Fibroblast of skin of scalp (primary cell): ENCODE measurements at places on chromosomes 11 and 22.
A peak's percentile ranks its signal among the peaks of the same experiment; 100 is the strongest.

- no peak for DNase-seq
Measured at GRCh38 chr22:37416389-37416788, 10.9 kb downstream of the ELFN2 start.

DNA sequence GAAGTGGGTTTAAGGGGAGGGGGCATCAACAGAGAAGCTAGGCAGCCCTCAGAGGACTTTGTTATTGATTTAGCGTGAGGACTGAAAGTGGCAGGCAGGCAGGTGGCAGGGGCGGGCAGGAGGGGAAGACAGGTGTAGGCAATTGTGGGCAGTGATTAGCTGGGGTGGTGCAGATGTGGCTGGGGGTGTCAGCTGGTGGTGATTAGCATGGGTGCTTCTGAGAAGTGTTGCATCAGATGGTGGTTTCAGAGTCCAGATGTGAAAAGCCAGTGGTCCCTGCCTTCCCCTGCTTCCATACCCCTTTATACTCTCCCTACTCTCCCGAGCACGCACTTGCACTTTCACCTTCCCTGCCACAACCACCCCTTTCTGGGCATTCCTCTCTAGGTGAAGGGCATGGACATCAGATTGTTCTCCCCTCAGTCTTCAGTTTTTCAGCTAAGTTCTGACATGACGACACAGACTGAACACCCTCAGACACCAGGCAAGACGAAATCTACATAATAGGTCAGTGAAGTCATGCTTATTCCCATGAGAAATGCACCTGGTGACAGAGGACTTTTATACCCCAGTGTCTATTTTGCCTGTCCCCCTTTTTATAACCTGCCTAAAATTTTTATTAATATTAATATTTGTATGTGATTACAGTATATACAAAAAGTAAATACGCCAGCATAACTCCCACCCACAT is 435.7 kb upstream of the CADM1 start:
- DNase-seq = no peak

- DNase-seq = no peak
Measured at GRCh38 chr11:43547430-43547831, 133.1 kb upstream of the HSD17B12 start.

GRCh38 chr22:22810018-22810427 is 77.6 kb upstream of the IGLL5 start:
- peak; percentile 31 for DNase-seq

DNA sequence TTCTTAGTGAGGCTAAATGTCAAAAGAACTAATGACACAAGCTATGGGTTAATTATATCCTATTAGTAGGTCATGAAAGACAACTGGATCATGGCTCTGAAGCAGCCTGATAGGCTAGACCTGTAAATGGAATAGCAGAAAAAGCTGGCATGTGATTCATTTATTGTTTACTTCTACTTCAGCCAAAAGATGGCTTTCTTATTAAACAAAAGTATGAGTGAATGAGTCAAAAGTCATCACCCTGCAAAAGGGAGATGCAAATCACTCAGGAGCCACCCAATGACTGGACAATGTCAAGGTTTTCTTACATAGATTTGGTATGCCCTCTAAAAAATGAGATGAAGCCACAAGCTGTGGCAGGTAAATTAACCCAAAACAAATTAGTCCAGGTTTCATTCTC is 138.0 kb downstream of the TRPC6 start:
- DNase-seq = peak; percentile 46

- no peak for DNase-seq
Measured at GRCh38 chr11:7528514-7529049, 14.8 kb downstream of the PPFIBP2 start.

DNA sequence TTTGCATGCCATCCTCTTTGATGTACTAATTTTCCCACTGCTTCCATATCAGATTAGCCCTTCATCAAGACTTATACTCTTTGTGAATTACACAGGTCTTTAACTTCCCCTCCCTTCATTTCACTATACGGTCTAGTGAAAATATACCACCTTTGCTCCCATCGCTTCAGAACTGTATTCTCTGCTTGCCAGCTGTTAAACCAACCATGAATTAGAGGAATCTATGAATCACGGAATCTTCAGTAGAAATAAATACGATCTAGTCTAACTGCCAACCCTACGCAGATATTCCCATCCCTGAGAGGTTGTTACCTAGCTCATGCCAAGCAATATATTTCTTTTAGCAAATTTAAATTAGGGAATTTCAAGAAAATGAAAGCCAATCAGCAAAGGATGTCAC is 177.8 kb upstream of the MPPED2 start:
- DNase-seq = no peak

DNA sequence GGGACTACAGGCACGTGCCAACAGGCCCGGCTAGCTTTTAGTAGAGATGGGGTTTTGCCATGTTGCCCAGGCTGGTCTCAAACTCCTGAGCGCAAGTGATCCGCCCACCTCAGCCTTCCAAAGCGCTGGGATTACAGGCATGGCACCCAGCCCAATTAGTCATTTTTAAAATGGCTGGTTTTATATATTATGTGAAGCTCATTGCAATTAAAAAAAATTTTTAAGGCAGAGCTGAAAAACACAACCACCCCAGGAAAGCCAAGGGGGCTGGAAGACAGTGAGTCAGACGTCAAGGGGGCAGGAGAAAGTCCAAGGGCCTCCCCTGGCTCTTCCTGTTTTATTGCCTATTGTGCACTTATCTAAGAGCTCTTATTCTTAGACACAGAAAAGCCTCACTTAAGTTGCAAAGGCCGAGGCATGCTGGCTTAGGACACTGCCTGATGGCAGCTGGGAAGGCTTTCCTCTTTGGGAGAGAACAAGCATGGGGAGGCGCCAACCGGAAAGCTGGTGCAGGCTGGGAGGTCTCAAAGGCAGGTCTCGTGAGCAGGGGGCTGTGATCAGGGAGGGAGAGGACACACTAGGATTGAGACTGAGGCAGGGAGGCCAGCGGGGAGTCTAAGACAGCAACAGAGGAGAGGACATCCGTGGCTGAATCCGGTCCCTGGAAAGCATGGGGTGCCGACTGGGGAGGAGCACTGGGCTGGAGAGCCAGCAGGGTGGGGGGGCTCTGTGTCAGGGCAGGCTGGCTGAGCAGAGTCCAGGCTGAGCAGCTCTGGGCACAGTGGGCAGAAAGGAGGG is 11.1 kb upstream of the OSM start:
- DNase-seq = peak; percentile 60

DNA sequence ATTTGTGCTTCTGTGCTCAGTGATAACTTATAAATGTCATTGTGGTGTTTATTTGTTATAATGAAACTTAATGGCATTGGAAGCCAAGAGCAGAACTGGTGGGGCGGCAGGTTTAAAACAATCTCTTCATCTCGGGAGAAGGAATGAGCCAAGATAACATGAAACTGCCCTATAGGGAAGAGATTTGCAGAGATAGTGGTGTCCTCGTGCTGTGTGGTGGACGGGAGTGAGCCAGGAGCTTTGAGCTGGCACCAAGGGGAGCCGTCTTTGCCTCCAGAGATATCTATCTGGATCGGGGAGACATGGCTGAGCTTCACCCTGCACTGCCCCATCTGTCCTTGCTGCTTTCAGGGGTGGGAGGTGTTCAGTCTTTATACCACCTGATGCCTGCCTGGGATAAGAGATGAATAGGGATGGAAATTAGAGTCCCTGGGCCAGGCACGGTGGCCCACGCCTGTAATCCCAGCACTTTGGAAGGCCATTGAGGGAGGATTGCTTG is 189.6 kb downstream of the ST3GAL4 start:
- no peak for DNase-seq

GRCh38 chr22:48756146-48757111 is 1071.2 kb downstream of the BRD1 start:
- DNase-seq = no peak

- DNase-seq = peak; percentile 58
Measured at GRCh38 chr11:31827455-31828206, 16.5 kb upstream of the PAX6 start.

DNA sequence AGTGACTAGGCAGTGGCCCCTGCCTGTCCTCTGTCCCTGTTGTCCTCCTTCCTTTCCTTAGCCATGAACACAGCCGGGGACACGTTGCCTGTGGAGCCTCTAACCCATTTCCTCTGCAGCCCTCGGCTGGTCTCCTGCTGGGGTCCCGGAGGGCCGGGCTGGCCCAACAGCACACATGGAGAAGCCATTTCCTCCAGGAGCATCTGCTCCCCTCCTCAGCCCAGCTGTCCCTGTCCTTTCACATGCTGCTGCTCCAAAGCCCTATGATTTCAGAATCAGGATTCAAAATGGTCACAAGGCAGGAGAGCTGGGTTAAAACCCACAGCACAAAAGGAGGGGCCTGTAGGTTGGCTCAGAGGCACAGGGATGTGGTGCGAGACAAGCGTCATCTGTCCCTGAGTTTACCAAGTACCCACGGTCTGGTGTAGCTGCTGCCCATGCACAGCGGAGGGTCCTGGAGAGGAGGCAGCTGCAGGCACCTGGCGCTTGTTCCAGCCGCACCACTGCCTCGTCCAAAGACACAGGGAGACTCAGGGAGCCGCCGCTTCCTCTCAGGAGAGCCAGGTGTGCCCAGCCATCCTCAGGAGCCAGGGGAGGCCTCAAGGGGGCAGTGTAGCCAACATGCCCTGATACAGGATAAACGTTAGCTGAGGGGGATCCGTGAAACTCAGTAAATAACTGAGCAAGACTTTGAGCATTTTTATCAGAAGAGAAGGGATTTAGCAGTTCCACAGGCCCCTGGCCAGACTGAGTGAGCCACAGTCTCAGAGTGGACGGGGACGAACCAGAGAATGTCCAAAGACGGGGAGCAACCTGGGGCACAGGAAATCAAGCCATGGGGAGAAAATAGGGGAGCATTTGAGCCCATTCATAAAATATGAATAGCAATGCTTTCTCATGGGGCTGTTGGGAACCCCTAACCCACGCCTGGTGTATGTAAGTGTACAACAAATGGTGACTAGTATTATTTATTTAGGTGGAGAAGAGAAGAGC is 3.9 kb upstream of the VSIG10L2 start:
- DNase-seq = peak; percentile 33

GRCh38 chr11:1041936-1042608 is 5.6 kb upstream of the MUC6 start:
- DNase-seq = no peak

DNA sequence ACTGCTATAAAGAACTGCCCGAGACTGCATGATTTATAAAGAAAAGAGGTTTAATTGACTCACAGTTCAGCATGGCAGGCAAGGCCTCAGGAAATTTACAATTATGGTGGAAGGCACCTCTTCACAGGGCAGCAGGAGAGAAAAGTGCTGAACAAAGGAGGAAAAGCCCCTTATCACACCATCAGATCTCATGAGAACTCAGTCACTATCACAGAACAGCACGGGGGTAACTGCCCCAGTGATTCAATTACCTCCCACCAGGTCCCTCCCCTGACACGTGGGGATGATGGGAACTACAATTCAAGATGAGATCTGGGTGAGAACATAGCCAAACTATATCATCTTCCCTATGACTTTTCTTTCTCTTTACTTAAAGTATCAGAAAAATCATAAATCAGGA is 104.0 kb upstream of the SYN3 start:
- no peak for DNase-seq

DNA sequence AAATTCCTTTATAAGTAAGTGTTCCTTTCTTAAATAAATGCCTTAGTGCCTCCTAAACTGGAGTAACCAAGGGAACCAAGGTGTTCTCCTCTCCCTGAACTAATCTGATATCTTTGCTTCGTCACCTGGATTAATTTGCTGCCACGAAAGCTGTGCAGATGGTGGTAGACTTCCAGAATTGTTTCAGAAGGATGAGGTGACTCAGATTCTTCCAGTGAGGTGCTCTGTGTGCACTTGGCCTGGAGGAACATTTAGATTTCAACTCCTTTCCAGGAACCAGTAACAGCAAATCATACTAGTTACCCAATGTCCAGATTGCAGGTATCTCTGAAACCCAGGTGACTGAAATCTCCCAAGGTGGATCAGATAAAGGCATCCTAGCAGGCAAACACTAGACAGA is 181.9 kb downstream of the FAT3 start:
- DNase-seq = no peak

DNA sequence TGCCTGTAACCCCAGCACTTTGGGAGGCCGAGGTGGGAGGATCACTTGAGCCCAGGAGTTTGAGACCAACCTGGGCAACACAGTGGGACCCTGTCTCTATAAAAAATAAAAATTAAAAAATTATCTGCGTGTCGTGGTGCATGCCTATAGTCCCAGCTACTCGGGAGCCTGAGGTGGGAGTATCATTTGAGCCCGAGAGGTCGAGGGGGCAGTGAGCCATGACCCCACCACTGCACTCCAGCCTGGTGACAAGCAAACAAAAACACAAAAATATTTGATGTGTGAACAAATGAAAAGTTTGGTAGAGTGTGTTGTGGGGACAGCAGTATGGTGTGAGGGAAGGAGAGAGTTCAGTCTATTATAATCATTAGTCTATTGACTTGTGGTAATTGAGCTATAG is 90.8 kb upstream of the PARVA start:
- no peak for DNase-seq

- no peak for DNase-seq
Measured at GRCh38 chr11:16512899-16513241, 156.5 kb upstream of the SOX6 start.

DNA sequence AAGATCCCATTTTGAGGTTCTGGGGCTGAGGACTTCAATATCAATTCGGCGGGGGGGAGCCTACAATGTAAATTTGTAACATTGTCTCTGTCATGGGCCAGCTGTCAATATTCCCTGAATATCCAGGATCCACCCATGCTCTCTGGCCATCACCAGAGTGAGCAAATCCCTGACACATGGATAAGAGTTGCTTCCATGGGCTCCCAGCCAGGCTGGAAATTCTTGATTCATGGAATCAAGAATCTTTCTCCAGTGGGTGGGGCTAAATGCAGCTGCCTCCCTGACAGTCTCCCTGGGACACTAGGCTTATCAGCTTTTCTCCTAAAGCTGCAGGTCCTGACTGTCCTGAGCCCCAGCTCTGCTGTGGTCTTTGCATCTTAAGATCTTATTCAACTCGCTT is 86.9 kb upstream of the IGLL5 start:
- peak; percentile 21 for DNase-seq

GRCh38 chr11:108534274-108534882 is 36.2 kb upstream of the POGLUT3 start:
- no peak for DNase-seq

DNA sequence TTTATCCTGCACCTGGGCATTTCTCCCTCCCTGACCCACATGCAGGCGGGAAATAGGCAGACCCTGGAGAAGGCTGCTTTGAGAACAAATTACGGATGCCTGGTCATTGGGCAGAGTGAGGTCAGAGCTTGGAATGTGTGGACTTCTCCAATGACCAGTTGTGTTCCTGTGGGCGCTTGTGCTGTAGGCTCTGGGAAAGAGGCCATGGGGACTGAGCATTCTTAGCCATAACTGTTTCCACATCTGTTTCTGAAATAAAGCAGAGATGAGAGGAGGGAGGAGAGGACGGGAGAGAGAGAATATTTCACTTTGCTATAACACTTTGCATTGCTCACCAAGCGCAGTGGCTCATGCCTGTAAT is 11.2 kb upstream of the TMEM184B start:
- DNase-seq = peak; percentile 49

DNA sequence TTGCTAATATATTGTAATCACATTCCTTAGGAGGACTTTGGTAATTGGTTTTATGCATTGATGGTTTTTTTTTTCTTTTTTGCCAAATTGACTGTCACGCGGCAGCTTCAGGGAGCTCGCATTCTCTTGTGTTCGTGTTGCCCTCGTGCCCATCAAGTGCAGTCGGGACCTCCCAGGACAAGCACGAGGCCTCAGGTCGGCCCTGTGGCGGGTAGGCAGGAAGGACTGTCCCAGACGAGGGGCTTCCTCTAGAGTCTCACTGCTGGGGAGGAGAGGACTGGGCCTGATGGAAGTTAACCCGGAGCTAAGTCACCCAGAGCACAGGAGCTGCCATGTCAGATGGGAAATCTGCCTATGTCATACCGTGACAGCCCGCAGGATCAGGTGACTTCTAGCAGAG is 37.0 kb downstream of the CTTN start:
- no peak for DNase-seq

- DNase-seq = no peak
Measured at GRCh38 chr11:93289782-93290463, 40.6 kb upstream of the DEUP1 start.
